ENCODE measurements at places on chromosomes 2 and 18. TPM values are rescaled to one million over a fixed set of nuclear protein-coding genes. Genes with fewer than 3 reads are reported as not detected.

DNA sequence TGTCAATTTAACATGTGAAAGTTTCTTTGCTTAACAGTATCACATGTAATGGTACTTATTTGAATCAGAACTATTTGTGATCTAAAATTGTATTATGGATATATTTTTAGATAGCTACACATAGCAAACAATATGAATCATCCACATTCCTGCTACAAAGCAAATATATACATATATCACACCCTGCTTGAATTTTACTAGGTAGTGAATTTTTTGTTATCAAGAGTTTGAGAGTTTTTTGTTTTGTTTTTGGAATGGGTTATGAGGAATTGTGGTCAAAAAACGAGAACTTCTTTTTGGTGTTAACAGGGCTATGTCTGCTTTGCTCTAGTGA, 635.7 kb downstream of the NRXN1 start:
- H3K36me3 ChIP-seq: no peaks in the 10 kb centered on the region
- no peaks in the 10 kb centered on the region for H3K4me1 ChIP-seq
- DNase-seq: no peak

GRCh38 chr2:217367464-217367863, 507.6 kb upstream of the TNP1 start:
- H3K27ac ChIP-seq: no peak overlapping the region
- H3K4me1 ChIP-seq: peaks cover 27% of the 10 kb centered on the region
- H3K27me3 ChIP-seq: no peaks in the 10 kb centered on the region

DNA sequence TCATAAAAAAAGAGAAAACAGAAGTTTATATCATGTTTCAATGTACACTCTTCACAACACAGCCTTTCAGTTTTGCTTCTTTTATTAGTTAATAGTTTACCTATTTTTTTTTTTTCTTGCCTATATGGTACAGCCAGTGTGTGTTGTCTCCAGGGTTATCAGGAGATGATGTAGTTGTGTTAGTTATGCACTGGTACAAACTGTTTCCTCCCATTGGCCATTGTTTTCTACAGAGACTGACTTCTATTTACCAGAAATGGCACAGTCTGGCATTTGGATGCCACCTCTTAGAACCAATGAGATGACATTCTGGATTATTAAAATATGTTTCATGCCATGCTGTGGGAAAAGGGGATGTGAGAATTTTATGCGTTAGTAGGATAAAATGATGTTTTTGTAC, 339.4 kb downstream of the PLCL1 start:
- no peak overlapping the region for H3K27ac ChIP-seq
- DNase-seq: no peak
- H3K4me3 ChIP-seq: no peak overlapping the region
- H3K4me1 ChIP-seq: no peaks in the 10 kb centered on the region
- H3K27me3 ChIP-seq: no peaks in the 10 kb centered on the region

DNA sequence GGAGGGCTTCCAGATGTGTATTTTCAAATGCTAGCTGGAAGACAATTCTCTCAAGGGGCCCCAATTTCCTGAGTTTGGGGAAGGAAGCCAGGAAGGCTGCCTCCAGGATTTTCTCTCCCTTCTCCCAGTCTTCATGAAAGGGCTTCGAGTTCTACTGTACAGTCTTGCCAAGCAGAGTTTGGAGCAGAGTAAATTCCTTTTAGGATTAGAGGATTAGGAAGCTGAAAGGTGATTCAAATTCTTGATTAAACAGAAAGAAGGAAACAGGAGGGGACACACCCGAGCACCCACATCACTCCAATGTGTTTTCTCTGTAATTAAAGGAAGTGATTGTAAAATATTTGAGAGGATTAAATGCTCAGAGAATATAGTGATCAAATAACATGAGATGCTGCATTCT, 217.8 kb downstream of the SETBP1 start:
- no peak overlapping the region for H3K27ac ChIP-seq
- H3K36me3 ChIP-seq: no peaks in the 10 kb centered on the region
- no peaks in the 10 kb centered on the region for H3K4me1 ChIP-seq
- no peaks in the 10 kb centered on the region for H3K27me3 ChIP-seq
- DNase-seq: no peak

DNA sequence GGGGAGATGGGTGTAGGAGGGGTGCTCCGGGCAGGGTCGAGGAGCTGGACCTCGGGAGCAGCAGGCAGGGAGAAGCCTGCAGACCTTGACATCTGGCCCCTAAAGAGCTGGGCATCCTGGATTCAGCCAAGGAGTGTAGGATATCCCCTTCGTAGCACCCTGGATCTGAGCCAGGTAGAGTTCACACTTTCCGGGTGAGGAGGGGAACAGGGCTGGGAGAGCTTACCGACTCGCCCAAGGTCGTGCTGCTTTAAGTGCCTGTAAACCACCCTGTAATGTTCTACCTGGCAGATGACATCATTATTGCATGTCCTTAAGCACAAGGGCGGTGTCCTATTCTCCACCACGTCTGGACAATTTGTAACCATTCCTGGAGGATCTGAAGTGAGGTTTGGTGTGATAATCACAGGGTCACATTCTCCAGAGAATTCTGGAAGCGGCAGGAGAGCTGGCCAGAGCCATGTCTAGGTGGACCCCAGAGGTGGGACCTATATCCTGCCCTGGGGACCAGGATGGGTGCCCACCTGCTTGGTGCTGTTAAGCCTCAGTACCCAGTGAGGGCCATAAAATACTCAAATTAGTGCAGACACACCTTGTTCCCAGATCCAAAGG, 14.6 kb downstream of the ITM2C start:
- DNase-seq: no peak
- no peaks in the 10 kb centered on the region for H3K4me1 ChIP-seq
- no peak overlapping the region for H3K27ac ChIP-seq
- H3K36me3 ChIP-seq: no peaks in the 10 kb centered on the region
- H3K27me3 ChIP-seq: no peaks in the 10 kb centered on the region

GRCh38 chr2:189179570-189179950, at the start of gene COL5A2:
TSS of gene COL5A2 (minus strand) at chr2:189179761. CDS start at chr2:189179604, 157 bp downstream.
- no peaks in the 10 kb centered on the region for H3K36me3 ChIP-seq
- no peak within 1 kb of the TSS for H3K27ac ChIP-seq
- DNase-seq: peak; percentile 4
- H3K4me3 ChIP-seq: peak within 1 kb of the TSS; percentile 29

Gene IWS1
- 47.8 TPM for total RNA-seq

Gene ABCB11
- under 0.01 TPM for total RNA-seq

Gene POTEI
- total RNA-seq: not detected

DNA sequence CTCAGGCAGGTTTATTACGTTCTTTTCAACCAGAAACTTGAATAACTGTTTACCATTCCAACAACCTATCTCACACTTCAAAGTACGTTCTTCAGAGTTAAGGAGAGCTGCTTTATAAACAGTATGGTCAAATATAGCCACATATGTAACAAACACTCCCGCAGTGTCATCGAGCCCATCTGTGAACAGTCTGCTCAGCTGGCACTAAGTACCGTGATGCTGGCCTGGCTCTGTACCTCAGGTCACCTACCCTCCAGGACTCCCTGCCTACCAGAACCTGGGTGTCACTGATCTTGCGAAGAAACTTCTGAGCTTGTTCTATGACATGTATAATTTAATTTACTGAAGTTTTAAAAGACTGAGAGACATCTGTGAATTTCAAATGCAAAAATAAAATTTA, 71.4 kb downstream of the SEPTIN10 start:
- no peak overlapping the region for H3K27ac ChIP-seq
- H3K27me3 ChIP-seq: no peaks in the 10 kb centered on the region
- no peaks in the 10 kb centered on the region for H3K4me1 ChIP-seq
- no peak for DNase-seq
- H3K36me3 ChIP-seq: no peaks in the 10 kb centered on the region

Gene NUP35
- total RNA-seq: 19.1 TPM

- H3K4me1 ChIP-seq: no peaks in the 10 kb centered on the region
- DNase-seq: no peak
- no peaks in the 10 kb centered on the region for H3K27me3 ChIP-seq
- no peaks in the 10 kb centered on the region for H3K36me3 ChIP-seq
- H3K4me3 ChIP-seq: no peak overlapping the region
- H3K27ac ChIP-seq: no peak overlapping the region
Measured at GRCh38 chr2:215949991-215950404, 63.4 kb downstream of the MREG start.

DNA sequence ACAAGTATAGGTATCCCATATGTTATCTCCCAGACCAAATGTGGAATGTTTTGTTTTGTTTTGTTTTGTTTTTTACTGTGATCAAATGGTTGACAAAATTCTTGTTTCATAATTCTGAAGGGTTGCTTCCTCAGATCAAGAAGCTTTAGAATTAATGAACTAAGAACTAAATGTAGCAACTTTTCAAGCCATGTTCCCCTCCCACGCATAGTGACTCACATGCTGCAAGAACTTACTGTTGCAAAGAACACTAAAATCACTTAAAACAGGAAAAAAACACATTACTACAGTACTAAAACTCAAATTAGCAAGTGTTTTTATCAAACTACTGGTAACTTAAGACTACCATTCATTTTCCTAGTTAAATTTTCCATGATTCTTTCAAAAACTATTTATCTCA, 30.6 kb downstream of the HNRNPLL start:
- H3K36me3 ChIP-seq: peaks cover 14% of the 10 kb centered on the region
- no peak overlapping the region for H3K4me3 ChIP-seq
- H3K27ac ChIP-seq: no peak overlapping the region
- DNase-seq: no peak

Gene ACVR2A
- total RNA-seq: 18.4 TPM

- DNase-seq: no peak
- H3K36me3 ChIP-seq: no peaks in the 10 kb centered on the region
- peaks cover 10% of the 10 kb centered on the region for H3K4me1 ChIP-seq
- no peaks in the 10 kb centered on the region for H3K27me3 ChIP-seq
Measured at GRCh38 chr2:177393203-177393755, 706 bp downstream of the AGPS start.

- DNase-seq: no peak
- no peak overlapping the region for H3K27ac ChIP-seq
- H3K4me1 ChIP-seq: no peaks in the 10 kb centered on the region
- no peaks in the 10 kb centered on the region for H3K36me3 ChIP-seq
Measured at GRCh38 chr2:20812779-20813178, 10.1 kb downstream of the LDAH start.

DNA sequence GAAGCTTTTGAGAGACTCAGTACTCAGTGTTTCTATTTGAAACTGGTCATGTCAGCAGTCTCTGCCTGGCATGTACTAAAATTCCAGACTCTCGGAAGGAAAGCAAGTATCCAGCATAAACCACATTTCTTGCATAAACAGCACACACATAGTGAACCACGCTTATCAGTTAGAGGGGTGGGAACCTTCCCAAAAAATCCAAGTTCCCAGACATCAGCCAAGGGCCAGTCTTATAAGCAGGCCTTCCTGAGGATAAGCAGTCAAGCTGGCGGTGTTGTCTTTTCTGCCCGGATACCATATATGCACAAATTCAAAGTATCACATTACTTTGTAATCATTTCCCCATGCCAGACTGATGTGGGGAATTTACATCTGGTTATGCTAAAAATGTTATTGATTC, 73.6 kb downstream of the ST6GAL2 start:
- H3K36me3 ChIP-seq: no peaks in the 10 kb centered on the region
- H3K27me3 ChIP-seq: no peaks in the 10 kb centered on the region
- DNase-seq: no peak
- H3K4me3 ChIP-seq: no peak overlapping the region

- no peak for DNase-seq
- no peaks in the 10 kb centered on the region for H3K36me3 ChIP-seq
Measured at GRCh38 chr2:103887625-103888024, 966.3 kb upstream of the POU3F3 start.

Gene MAP3K20
- total RNA-seq: 24.1 TPM

- no peak overlapping the region for H3K4me3 ChIP-seq
- no peaks in the 10 kb centered on the region for H3K36me3 ChIP-seq
- H3K27ac ChIP-seq: no peak overlapping the region
- peaks cover 7% of the 10 kb centered on the region for H3K4me1 ChIP-seq
Measured at GRCh38 chr2:67792681-67793091, 270.1 kb downstream of the C1D start.

Gene DSEL
- total RNA-seq: 5.7 TPM

Gene NR4A2
- total RNA-seq: 4.2 TPM

Gene HRH4
- total RNA-seq: not detected

- H3K36me3 ChIP-seq: no peaks in the 10 kb centered on the region
- no peaks in the 10 kb centered on the region for H3K27me3 ChIP-seq
- H3K27ac ChIP-seq: no peak overlapping the region
- no peaks in the 10 kb centered on the region for H3K4me1 ChIP-seq
Measured at GRCh38 chr18:37762076-37762621, 196.6 kb upstream of the CELF4 start.

Gene LRP2
- total RNA-seq: 203 TPM

GRCh38 chr2:153601812-153602211, 123.2 kb upstream of the RPRM start:
- no peaks in the 10 kb centered on the region for H3K36me3 ChIP-seq
- H3K4me3 ChIP-seq: no peak overlapping the region
- no peaks in the 10 kb centered on the region for H3K27me3 ChIP-seq
- no peak for DNase-seq
- H3K4me1 ChIP-seq: no peaks in the 10 kb centered on the region

GRCh38 chr2:185181901-185182300, 556.7 kb upstream of the FSIP2 start:
- no peaks in the 10 kb centered on the region for H3K27me3 ChIP-seq
- H3K27ac ChIP-seq: no peak overlapping the region
- no peak for DNase-seq
- H3K4me1 ChIP-seq: no peaks in the 10 kb centered on the region

DNA sequence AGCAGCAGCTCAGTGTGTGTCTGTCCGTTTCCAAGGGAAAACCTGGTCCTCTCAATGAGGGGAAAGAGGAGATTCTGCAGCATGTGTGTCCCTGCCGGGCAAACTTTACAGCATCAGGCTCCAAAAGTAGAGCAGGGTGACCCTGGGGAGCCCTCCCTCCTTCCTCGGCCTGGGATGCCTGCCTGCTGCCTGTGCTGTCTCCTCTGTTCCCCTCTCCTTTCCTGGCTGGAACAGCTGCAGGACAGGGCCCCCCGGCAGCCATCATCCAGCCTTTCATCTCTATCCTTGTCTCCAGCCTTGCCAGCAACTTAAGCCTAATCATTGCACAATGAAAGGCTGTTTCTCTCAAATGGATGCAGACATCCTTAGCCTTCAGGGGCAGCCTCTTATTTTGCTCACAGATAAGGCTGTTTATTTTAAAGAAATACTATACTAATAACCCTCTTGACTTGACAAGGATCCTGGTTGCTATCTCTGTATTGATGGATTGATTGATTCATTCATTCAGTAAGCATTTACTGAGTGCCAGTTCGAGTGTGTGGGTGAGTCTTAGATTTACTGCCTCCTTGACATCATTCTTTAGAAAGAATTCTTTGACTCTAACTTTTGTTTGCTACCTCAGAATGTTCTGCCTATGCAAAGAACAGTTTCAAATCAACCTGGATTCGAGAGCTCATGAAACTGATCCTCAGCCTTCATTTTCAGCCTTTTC, 40.6 kb upstream of the EDAR start:
- no peak overlapping the region for H3K27ac ChIP-seq
- no peak for DNase-seq

Gene FSHR
- total RNA-seq: not detected

Gene RAPH1
- total RNA-seq: 67.3 TPM

Gene IL18R1
- 2.2 TPM for total RNA-seq

GRCh38 chr2:157055660-157056199, 201.8 kb upstream of the GALNT5 start:
- no peak overlapping the region for H3K4me3 ChIP-seq
- no peaks in the 10 kb centered on the region for H3K36me3 ChIP-seq
- no peak overlapping the region for H3K27ac ChIP-seq

GRCh38 chr2:74001781-74002504, 17.2 kb downstream of the TET3 start:
- H3K27me3 ChIP-seq: no peaks in the 10 kb centered on the region
- H3K4me3 ChIP-seq: peak overlapping the region; percentile 43
- H3K27ac ChIP-seq: no peak overlapping the region
- DNase-seq: no peak
- no peaks in the 10 kb centered on the region for H3K36me3 ChIP-seq

- no peaks in the 10 kb centered on the region for H3K27me3 ChIP-seq
- H3K36me3 ChIP-seq: peaks cover 32% of the 10 kb centered on the region
- peak within 1 kb of the TSS; percentile 99 for H3K27ac ChIP-seq
- DNase-seq: peak; percentile 99
- peak within 1 kb of the TSS; percentile 47 for H3K4me3 ChIP-seq
Measured at GRCh38 chr2:219279151-219279915, at the start of gene DNAJB2. TSS of gene DNAJB2 (plus strand) at chr2:219279366. CDS start at chr2:219279834, 468 bp downstream.

Gene OR6B2
- total RNA-seq: not detected

Gene CD302
- total RNA-seq: 122 TPM
